ENCODE measurements at places on chromosomes 4 and X.

GRCh38 chr4:10173754-10174749 lies 57.5 kb upstream of the WDR1 start:
- no peak overlapping the region for H3K27ac ChIP-seq
- H3K36me3 ChIP-seq: no peaks in the 10 kb centered on the region
- peaks cover 13% of the 10 kb centered on the region for H3K27me3 ChIP-seq
- DNase-seq: no peak

DNA sequence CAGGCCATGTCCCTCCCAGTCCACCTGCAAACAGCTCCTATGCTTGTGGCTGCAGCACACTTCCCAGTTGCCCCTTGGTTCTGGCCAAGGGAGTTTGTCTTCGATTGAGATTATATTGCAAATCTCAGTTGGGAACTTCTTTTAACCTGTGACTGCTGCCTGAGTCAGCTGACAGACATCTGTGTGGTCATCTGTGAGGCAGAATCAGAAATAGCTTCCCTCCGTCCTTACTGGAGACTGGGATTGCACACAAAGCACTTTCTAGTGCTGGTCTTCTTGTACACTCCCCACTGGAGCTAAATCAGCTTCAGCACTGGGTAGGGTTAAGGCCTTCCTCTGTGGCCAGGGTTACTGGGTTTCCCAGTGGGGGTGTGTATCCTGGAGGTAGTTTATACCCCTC lies 34.3 kb downstream of the ZNF330 start:
- no peak for DNase-seq
- H3K27ac ChIP-seq: no peak overlapping the region
- peaks cover 2% of the 10 kb centered on the region for H3K36me3 ChIP-seq
- peaks cover 46% of the 10 kb centered on the region for H3K27me3 ChIP-seq

- no peaks in the 10 kb centered on the region for H3K36me3 ChIP-seq
- no peak for DNase-seq
- no peak overlapping the region for H3K27ac ChIP-seq
- no peak overlapping the region for H3K4me3 ChIP-seq
These were observed 88.6 kb upstream of the HHIP start for GRCh38 chr4:144557404-144557803.

GRCh38 chrX:54248309-54248708 lies 65.3 kb upstream of the FAM120C start:
- no peak overlapping the region for H3K27ac ChIP-seq
- H3K4me1 ChIP-seq: no peaks in the 10 kb centered on the region
- no peak for DNase-seq
- H3K27me3 ChIP-seq: peaks cover 8% of the 10 kb centered on the region
- H3K36me3 ChIP-seq: peaks cover 1% of the 10 kb centered on the region

- DNase-seq: no peak
- no peaks in the 10 kb centered on the region for H3K27me3 ChIP-seq
- H3K4me3 ChIP-seq: no peak overlapping the region
These were observed 47.6 kb upstream of the TMEM131L start for GRCh38 chr4:153418558-153418957.
